Activated CD8-positive, alpha-beta T cell treated with anti-CD3 and anti-CD28 coated beads for 36 hours (primary cell): ENCODE measurements at places on chromosomes 5 and 9.

DNA sequence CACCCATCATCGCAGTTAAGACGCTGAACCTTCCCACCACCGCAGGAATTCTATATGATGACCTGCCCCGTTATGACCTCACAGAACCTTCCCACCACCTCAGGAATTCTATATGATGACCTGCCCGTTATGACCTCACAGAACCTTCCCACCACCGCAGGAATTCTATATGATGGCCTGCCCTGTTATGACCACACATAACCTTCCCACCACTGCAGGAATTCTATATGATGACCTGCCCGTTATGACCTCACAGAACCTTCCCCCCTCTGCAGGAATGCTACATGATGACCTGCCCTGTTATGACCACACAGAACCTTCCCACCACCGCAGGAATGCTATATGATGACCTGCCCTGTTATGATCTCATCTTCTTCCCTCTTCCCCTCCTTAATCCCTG is 64.3 kb downstream of the IRX1 start:
- no peaks in the 10 kb centered on the region for H3K4me1 ChIP-seq
- DNase-seq, result no peak
- no peak overlapping the region for H3K27ac ChIP-seq
- no peaks in the 10 kb centered on the region for H3K36me3 ChIP-seq
- H3K4me3 ChIP-seq, result no peak overlapping the region

- H3K4me3 ChIP-seq, result no peak overlapping the region
- H3K4me1 ChIP-seq, result no peaks in the 10 kb centered on the region
- no peaks in the 10 kb centered on the region for H3K36me3 ChIP-seq
- DNase-seq, result no peak
Measured at GRCh38 chr5:150580917-150581316, 59.5 kb upstream of the SYNPO start.

GRCh38 chr5:1476181-1476966 is 31.1 kb upstream of the SLC6A3 start:
- no peaks in the 10 kb centered on the region for H3K27me3 ChIP-seq
- H3K36me3 ChIP-seq, result peaks cover 25% of the 10 kb centered on the region
- DNase-seq, result no peak
- no peak overlapping the region for H3K4me3 ChIP-seq
- peaks cover 9% of the 10 kb centered on the region for H3K4me1 ChIP-seq
- no peak overlapping the region for H3K27ac ChIP-seq

DNA sequence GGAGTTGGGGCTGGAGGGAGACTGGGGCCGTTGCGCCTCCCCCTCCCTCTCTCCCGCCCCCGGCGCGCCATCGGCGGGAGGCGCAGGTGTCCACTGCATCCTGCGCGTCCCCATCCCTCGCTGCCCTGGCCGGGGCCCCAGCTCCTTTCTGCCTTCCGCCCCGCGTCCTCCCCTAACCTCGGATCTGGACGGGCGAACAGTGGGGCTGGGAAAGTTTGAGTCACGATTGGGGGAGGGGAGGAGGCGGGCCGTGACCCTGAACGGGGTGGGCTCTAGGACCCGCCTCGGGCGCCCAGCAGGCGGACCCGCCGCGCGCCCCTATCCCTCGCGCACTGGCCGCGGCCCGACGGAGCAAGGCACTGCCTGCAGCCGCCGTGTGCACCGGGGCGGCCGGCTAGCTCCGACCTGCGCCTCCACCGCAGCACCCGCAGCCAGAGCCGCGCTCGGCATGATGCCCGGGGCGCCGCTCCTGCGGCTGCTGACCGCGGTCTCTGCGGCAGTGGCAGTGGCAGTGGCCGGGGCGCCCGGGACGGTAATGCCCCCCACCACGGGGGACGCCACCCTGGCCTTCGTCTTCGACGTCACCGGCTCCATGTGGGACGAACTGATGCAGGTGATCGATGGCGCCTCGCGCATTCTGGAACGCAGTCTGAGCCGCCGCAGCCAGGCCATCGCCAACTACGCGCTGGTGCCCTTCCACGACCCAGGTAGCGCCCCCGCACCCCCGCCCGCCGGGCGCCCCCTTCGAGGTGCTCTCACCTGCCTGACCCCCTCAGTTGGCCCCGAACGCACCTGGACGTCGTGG is at the start of gene HMCN2:
TSS of gene HMCN2 (plus strand) at position 330 of the 805 bp plus-strand sequence. CDS start at position 449, 119 bp downstream.
- peak; percentile 18 for DNase-seq
- H3K36me3 ChIP-seq, result no peaks in the 10 kb centered on the region
- no peak within 1 kb of the TSS for H3K27ac ChIP-seq
- H3K4me3 ChIP-seq, result no peak within 1 kb of the TSS

DNA sequence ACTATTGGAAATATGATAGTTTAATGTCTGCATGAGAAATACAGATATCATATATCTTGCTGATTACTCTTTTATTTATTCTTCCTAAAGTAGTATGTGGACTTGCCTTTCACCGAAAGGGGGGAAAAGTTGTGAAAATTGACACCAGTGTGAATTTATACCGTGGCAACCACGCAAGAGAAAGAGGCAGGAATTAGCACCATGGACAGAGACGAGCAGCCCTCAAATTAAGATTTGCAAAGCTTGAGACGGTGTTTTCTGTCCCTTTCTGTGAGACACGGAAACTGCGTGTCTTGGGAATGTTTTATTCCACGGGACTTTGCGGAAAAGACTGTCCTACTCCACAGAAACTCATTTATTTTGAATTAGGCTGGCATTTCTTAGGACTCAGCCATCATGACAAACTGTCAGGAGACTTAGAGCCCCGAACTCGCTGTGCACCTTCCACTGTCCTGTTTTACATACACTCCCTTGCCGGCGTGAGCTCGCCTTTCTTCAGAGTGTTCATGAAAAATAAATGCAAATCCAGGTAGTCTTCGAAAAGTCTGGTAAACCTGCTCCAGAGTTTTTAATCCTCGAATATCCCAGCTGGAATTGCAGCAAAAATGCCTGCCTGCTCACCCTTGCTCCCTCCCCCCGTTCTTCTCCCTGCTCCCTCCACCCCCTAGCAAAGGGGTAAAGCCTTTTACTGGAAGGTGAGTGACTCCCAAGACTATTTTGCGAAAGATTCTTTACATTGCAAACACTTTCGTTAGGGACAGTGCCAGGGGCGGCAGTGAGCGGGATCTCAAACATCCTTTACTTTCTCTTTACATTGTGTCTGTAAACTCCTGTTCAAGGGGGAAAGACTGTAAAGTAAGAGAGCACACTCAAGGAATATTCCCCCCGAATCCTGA is 3.8 kb upstream of the ELAVL2 start:
- H3K27me3 ChIP-seq, result peaks cover 29% of the 10 kb centered on the region
- DNase-seq, result no peak
- no peak overlapping the region for H3K4me3 ChIP-seq
- no peaks in the 10 kb centered on the region for H3K4me1 ChIP-seq
